ENCODE measurements at places on chromosomes 1 and 21. TPM values are rescaled to one million over a fixed set of nuclear protein-coding genes. Genes with fewer than 3 reads are reported as not detected.

The OR2T1 gene
- total RNA-seq: not detected

The PRAMEF15 gene
- not detected for total RNA-seq

DNA sequence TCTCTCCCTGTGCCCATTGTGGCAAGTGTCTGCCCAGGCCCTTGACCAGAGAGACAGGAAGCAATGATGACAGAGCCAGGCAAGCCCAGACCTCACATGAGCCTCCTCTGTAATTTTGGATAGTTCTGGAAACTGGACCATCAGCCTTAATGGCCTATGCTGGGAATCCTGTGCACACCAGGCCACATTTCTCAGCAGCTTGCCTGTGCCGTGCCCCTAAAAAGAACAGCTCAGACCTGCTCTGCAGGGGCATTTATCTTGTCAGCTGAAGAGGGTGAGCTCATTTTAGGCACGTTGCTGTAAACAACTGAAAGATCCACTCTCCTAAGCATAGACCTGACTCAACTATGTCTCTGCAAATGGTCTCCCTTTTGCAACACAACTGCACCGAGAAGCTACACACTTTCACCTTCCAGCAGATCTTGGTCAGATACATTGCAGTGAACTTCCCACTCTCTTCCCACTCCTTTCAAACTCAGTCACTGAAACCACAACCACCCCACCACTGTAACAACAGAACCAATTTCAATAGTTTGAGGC, 53.5 kb upstream of the BACH1 start:
- no peak for DNase-seq

The CNR2 gene
- total RNA-seq: 0.46 TPM

The COL6A2 gene
- 350 TPM for total RNA-seq

The GRHL3 gene
- 0.95 TPM for total RNA-seq

- DNase-seq: peak; percentile 88
These were observed 19.7 kb upstream of the RBBP5 start for GRCh38 chr1:205141236-205142101.

The JAK1 gene
- 162 TPM for total RNA-seq

DNA sequence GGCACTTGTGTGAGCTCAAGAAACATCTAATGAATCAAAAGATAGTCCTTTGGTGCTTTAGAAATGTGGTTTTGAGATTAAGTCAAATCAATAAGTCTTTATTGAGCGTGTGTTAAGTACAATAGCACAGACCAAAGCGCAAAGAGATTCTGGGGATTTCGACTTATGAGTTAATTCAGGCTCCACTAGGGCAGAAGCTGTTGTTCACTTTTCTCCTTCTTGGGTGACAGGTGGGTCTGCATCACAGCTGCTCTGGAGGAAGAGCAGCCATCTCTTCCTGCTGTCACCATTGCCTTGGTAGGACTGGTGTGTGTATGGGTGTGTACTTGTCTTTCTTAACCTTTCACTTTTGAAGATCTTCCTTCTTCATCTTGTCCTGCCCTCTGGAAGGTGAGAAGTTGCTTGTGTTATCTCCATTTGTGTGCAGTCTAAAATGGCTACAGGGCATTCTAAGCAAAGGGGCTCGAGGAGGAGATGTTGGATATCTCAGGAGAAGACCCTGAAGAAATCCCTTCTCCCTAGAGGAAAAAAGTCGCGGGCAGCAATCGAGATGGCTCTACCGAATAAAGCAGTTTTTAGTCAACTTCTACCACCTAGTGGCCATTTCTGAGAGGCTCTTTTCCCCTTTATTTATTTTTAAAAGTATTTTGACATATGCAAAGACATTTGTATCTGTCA, 22.9 kb upstream of the DISC1 start:
- peak; percentile 83 for DNase-seq

DNA sequence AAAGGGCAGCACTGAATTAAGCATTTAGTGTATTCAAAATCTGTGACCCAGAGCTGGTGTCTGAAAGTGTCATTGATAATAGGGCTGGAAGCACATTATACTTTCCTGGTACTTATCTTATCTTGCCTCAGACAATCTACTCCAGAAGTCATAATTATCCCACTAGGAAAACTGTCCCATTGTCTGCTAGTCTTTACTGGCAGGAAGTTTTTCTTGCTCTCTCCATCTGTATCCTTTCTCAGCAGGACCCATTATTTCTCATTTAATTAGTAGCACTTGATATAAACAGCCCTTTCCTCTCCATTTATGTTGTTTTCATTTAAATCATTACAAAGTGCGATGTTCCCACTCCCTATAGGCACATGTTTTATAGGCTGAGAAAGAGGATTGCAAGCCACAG, 36.5 kb upstream of the BARHL2 start:
- DNase-seq: no peak

- peak; percentile 55 for DNase-seq
These were observed 914 bp upstream of the ADGRB2 start for GRCh38 chr1:31765041-31765467.

DNA sequence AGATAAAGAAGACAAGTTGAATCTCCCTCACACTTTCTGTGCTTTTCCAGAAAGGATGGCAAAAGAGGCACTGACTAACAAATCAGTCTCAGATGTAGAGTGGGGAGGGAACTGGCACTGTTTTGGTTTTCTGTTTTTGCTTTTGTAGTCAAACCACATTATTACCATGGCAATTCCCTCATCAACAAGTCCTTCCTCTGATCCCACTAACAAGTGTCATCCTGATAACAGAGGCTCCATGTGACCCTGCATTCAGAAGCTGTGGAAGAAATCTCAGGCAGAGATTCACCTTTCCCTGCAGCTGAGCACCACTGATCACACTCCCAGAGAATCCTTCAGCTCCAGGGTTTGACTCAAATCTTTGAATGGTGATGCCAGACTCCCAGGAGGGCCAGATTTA, 203.4 kb downstream of the TNR start:
- DNase-seq: no peak

DNA sequence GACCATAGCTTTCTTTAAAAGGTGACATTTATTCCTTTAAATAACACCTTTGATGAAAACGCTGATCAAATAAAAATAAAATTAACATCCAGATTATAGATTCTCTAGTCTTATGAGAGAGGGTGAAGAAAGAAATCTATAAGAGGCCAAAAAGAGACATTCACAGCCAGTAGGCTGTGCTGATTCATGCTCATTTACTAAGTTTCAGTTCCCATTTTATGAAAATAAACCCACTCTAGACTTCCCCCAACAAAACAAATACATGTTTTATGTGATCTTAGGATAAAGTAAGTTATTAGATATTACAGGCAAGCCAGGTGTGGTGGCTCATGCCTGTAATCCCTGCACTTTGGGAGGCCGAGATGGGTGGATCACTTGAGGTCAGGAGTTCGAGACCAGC, 21.1 kb downstream of the ESRRG start:
- DNase-seq: no peak

- no peak for DNase-seq
These were observed 175.9 kb downstream of the LHX8 start for GRCh38 chr1:75310067-75310466.

DNA sequence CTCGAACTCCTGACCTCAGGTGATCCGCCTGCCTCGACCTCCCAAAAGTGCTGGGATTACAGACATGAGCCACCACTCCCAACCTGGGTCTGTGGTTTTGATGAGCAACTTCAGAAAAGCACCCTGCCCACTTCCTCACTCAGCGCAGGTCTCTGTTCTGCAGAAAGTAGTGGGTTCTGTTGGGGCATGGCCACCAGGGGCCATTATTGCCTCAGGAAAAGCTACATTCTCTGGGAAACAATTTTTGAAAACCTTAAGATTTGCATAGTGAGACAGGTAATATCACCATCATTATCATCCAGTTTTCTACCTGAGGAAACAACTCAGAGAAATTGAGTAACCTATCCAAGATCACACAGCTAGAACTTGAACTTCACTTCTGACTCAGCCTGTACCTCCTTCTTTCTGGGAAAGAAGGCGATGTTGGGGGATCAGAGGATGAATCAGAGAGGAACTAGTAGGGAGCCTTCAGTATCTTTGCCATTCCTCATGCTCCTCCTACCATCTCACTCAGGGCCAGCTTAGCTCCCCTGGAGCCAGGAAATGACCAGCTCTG, 7.1 kb upstream of the NES start:
- DNase-seq: no peak

The SYTL1 gene
- total RNA-seq: 58.0 TPM

GRCh38 chr1:26469558-26469957, 2.7 kb upstream of the HMGN2 start:
- DNase-seq: no peak

DNA sequence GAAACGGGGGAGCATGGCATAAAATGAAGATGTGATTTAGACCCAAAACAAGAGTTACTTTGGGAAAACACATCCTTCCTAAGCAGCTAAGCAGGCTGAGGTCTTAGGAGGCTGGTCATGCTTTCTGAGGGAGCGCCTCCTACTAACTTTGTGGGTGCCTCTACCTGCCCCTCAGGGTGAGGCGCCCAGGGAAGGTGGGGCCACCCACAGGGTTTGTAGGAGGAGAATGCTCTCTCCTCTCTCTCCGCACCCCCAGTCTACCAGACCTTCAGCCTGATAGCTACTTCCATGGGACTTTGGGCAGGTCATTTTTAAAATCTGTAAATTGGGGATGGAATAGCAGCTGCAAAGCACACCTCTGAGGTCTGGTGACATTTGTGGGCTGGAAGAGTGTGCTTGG, 23.8 kb downstream of the SLC27A3 start:
- no peak for DNase-seq
